Small intestine (tissue), 16 donors: ENCODE measurements at places on chromosomes 1 and 21. TPM values are rescaled to one million over a fixed set of nuclear protein-coding genes. Genes with fewer than 3 reads are reported as not detected.

GRCh38 chr1:3612123-3612522, 815 bp upstream of the MEGF6 start:
- DNase-seq = no peak

GRCh38 chr1:198597690-198598430, 41.0 kb upstream of the PTPRC start:
- DNase-seq = no peak

GRCh38 chr21:15837645-15838044, 107.9 kb downstream of the USP25 start:
- DNase-seq = peak; percentile 64

- no peak for DNase-seq
Observed at GRCh38 chr21:36461918-36462486, 17.9 kb downstream of the CLDN14 start.

DNA sequence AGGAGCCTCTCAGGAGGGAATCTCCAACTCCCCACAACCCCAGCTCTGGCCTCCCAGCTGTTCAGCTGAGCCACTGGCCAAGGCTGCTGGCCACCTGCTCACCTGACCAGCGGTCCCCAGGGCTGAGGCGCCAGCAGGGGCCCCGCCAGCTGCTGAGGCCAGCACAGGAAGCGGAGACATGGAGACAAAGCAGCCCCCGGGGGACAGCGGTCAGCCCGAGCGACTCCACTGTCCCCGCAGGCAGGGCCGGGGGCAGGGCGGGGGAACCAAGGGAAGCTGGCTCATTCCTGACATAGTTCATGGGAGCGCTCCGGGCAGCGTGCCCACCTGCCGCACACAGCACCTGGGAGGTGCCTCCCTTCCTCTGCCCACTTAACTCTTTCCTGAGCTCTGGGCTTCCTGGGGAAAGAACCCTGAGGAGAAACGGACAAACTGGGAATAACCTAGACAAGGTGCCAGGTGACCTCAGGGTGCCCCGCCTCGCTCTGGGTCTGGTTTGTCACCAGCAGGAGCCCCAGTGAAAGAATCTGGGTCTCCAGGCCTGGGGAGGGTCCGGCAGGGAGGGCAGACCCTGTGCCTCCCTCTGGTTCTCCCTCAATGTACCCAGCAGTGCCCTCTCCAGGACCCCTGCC, 10.7 kb downstream of the EPHA2 start:
- peak; percentile 61 for DNase-seq

DNA sequence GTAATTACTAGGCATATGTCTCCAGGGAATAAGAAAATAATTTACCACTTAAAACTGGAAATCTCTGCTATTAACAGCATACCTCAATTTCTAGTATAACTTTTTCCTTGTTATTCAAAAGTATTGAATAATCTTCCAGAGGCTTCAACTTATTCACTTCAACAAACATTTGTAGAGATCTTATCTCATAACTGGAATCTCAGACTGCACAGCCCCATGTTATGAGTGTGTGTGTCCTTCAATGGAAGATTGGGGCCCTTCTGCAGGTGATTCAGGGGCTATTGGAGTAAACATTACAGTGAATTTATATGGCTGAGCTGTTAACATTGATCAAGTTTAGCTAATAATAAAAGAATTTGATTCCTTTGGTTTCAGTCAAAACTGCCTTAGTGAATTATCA, 946.1 kb downstream of the TTLL7 start:
- DNase-seq = no peak

- no peak for DNase-seq
Observed at GRCh38 chr1:91591175-91591974, 90.7 kb downstream of the CDC7 start.

DNA sequence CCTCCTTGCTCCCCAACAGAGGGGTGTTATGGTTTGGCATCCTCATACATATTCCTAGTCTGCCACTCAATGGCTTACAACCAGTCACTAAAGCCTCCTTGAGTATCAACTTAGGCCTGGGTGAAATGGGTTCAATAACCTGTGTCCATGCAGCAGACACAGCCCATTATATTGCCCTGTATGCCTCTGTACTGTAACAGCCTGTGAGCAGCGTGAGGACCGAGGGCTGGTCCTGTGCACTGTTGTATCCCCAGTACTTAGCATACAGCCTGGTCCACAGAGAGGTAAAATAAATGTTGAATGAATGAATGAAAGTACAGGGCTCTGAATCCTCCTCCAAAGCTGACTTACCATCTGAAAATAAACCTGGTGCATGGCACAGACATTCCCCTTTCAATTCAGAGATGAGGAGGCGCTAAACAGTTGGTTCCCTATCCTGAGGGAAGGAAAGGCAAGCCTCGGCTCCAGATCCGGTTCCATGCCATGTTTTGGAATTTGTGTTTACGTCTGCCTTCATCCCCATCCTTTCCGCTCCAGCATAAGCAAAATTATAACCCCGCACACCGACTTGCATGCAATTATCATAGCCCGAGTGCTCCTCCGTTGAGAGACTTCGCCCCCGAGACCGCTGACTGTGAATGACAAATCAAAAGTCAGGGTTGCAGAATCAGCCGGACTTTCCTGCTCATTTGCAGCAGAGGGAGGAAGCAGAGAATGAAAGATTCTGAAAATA, 45.0 kb upstream of the DNAJC6 start:
- DNase-seq = peak; percentile 17

GRCh38 chr1:208058756-208059155, 147.8 kb upstream of the CD34 start:
- DNase-seq = no peak

DNA sequence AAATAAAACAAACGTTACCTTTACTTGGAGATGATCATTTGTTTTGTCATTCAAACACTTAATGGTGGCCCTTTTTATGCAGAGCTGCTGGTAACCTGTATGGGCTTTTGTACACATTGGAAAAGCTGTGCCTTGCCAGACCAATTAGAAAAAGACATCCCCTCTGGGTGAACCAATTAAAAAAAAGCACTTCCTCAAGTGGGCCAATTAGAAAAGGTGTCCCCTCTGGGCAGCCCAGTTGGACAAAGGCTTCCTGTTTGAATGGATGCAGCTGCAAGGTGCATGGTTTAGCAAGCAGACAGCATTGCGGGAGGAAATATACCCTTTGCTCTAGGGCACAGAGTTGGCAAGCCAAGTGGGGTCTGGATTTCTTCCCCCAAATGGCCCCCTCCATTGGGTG, 21.6 kb downstream of the HUNK start:
- DNase-seq = no peak

GRCh38 chr1:117591252-117591651, 14.6 kb upstream of the TENT5C start:
- no peak for DNase-seq

DNA sequence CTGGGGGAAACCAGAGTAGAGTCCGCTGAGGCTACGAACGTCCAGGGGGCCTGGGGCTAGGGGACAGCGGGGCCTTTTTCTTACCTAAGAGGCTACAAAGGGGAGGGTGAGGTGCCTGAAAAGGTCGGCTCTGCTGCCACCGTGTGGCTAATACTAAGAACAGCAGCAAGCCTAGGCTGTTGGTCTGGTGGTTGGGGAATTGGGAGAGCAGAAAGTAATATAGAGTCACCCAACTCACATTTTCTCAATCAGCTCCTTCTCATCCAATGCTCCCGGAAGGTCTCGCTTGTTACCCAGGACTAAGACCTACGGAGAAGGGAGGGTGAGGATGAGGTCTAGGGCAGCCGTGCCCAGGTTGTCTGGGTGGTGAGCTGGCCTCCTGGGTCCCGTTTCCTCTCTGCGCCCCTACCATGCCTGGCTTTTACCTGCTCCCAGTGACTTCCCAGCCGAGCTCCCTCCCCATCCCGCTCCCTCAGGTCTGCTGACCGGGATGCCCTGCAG, 9.3 kb downstream of the ARL8A start:
- peak; percentile 70 for DNase-seq

DNA sequence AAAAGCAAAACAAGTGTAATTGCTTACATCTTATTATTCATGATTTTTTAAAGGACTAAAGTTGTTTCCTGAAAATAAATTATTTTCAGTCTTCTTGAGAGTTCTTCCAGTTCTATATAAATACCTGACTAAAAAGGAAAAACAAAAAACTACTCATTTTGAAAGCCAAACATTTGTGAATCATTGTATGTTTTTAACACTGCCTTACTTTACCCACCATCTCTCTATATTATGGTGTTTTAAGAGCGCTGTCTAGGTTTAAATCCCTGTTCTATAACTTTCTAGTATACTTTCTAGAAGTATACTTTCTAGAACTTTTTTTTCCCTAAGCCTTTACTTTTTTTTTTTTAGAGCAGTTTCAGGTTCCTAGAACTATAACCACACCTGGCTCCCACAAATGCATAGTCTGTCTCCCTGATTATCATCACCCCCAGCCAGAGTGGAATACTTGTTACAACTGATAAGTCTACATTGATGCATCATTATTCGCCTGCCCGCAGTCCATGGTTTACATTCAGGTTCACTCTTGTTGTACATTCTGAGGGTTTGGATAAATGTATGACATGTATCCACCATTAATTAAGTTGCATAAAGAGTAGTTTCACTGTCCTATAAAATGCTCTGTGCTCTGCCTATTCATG, 9.8 kb downstream of the RSBN1 start:
- no peak for DNase-seq

GRCh38 chr1:101198842-101199636, 37.8 kb upstream of the S1PR1 start:
- no peak for DNase-seq

DNA sequence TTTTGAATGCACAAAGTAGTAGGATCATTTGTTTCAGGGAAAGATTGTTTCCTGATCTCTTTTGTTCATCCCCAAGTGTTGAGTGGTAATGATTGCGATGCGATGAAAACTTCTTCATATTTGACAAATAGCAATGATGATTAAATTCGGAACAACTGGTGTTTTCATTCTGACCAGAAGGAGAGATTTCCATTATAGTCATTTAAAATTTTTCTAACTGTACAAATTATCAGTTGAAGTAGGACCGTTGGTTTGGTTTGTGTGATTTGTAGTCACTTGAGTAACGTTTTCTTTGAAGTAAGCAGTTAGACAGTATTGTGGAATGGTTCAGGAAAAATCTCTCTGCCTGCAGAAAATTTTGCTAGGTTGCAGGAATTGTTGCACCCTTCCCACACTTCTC, 5.9 kb downstream of the NFYC start:
- DNase-seq = no peak

- DNase-seq = no peak
Observed at GRCh38 chr1:234748066-234748465, 138.1 kb upstream of the IRF2BP2 start.

GRCh38 chr1:222896630-222897526, 82.0 kb downstream of the DISP1 start:
- no peak for DNase-seq

DNA sequence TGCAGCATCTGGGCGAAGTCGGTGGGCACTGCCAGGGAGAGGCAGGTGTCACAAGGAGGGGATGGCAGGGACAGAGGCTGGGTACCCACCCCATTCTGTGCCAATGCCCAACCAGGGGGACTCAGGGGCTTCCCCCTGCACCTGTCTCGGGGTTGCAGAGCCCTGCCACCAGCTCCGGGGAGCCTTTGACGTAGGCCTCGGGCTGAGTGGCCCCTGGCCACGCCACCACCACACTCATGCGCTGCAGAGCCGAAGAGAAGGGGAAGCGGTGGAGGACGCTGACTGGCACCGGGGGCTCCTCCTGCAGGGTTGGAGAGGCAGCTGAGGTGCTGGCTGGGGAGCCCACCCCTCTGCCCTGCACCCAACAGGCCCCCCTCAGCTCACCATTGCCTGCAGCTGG, 11.7 kb upstream of the MFAP2 start:
- DNase-seq = no peak

GRCh38 chr1:170701962-170702361, 38.0 kb downstream of the PRRX1 start:
- DNase-seq = no peak

DNA sequence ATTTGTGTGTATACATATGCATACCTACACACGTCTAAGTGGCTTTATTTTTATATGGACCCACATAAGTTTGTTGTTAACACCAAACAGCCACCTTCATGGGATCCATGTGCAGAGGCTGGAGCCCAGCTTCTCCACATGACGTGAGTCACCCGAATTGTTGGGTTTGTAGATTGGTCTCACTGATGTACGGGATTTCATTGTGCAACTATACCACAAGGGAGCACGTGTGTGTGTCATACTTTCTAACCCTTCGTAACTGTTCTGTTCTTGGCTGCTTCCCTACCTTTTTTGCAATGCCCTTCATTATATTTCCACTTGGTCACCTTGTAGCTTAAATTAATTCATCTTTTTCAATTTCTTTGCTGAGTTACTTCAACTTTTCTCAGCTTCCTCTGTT, 21.0 kb downstream of the SPRTN start:
- no peak for DNase-seq

DNA sequence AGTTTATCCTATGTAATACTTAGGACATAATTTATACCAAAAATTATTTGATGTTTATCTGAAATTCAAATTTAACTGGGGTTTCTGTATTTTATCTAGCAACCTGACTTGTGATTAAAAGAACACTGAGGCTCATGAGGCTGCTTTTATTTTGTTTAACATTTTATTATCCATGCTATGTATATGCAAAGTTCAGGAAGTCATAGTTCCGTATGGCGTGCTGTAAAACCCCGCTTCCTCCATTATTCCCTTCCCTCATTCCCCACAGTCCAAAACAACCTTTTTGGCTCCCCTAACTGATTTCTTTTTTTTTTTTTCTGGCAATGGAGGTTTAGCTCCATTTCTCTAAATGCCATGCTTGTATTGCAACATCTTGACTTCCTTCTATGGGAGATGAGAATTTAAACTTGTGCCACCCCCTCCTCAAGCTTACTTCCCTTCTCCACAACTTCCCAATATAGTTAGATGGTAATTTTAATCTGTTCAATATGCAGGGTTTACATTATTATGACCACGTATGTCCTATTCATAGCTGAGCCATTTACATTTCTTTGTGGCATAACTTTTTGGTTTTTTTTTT, 138.0 kb upstream of the DNAH14 start:
- DNase-seq = no peak

- DNase-seq = no peak
Observed at GRCh38 chr1:12188115-12188514, 21.3 kb downstream of the TNFRSF1B start.

- DNase-seq = no peak
Observed at GRCh38 chr1:176702901-176703300, 239.9 kb downstream of the PAPPA2 start.

DNA sequence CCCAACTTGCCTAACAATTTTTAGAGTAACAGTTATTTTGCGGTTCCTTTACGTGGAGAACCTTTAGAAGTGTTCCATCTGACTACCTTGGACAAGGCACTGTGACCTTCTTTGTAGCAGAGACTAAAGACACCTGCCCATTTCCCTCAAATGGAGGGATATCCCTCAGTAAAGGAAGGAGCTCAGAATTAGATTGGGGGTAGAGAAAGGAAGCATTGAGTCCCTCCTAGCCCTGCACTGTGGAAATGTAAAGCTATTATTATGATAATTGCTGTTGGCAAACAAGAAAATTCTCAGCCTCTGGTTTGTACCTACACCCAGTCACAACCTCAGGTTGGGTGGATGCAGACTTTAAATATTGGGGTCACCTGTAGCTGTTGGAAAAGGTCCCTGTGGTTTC, 72.6 kb upstream of the MACF1 start:
- no peak for DNase-seq

PLXNA2 gene
- polyA plus RNA-seq = 17.8 TPM

TMCO2 gene
- polyA plus RNA-seq = not detected

PLPPR4 gene
- polyA plus RNA-seq = 0.57 TPM

SNRNP40 gene
- 14.8 TPM for polyA plus RNA-seq

RSPO1 gene
- polyA plus RNA-seq = not detected

EXTL1 gene
- polyA plus RNA-seq = not detected

GJA9 gene
- 0.31 TPM for polyA plus RNA-seq

TEDDM1 gene
- polyA plus RNA-seq = not detected

CELA2A gene
- 1.6 TPM for polyA plus RNA-seq

PLEKHG5 gene
- polyA plus RNA-seq = 3.8 TPM

PTGER3 gene
- polyA plus RNA-seq = not detected

CCNL2 gene
- polyA plus RNA-seq = 222 TPM

ENAH gene
- polyA plus RNA-seq = 5.4 TPM

GPA33 gene
- polyA plus RNA-seq = 114 TPM
